HuH-7 (cell line): ENCODE measurements at places on chromosomes 5 and 9.

DNA sequence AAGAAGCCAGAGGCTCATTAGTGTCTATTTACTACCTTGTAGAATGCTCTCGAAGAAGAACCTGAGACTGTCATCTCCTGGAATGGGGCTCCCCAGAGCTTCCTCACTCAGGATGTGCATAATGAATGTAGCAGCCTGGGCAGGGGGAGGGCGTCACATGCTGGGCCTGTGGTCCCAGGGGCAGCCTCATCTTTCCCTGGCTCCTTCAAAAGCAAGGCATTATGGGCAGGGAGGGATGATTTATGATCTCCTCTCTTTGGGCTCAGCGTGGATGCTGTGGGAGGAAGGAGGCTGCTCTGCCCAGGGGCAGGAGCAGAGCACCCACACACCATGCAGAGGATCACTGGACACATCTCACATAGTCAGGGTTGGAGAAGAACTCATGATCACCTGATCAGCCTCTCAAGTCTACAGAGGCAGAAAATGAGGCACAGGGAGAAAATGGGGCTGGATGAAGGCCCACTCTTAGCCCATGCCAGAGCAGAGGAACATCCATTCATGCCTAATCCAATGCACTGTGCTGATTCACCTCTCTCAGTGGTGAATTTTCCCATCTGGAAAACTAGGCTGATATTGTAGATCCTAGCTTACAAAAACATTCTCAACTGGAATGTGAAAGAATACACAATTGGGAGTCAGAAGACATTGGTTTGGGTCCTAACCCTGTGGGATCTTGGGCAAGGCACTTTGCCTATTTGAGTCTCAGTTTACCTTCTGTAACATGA is 173.7 kb downstream of the CARTPT start:
- no peak for DNase-seq

DNA sequence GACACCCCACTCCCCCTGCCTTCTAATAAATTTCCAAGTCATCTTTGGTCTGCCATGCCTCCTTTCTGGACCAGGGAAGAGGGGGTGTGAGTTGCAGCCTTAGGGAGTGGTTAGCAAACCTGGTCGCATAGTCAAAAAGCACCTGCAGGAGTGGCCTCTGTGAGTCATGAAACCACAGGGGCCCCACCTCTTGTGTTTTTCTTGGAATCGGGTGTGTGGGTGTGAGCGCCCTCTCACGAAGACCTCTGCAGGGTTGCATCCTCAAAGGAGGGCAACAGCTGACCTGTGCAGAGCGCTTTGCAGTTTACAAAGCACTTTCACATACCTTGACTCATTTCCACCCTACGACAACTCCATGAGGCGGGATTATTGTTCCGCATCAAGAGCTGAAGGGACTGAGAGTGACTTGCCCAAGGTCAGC is 36.8 kb upstream of the TEX48 start:
- DNase-seq = no peak

- peak; percentile 40 for DNase-seq
These were observed 5.5 kb downstream of the DNAJB5 start for GRCh38 chr9:34994900-34995669.

DNA sequence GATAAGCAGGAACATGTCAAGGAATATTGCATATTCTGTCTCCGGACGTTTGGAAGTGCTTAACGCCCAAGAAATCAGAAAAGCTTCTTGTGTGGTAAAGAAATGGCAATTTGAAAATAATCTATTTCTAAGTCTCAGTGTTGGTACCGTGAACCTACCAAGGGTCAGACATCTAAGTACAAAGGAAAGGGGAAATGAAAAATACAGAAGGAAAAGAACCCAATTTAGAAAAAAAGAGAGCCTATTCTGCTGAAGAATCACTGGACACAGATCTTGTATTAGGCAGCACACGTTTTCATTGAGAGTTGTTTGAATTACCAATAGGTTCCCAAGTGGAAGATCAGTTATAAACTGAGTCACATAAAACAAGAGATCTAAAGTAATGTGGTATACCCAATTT is 46.9 kb upstream of the CEP78 start:
- DNase-seq = no peak

- DNase-seq = no peak
These were observed 7.4 kb upstream of the DBH start for GRCh38 chr9:133628766-133629165.

- no peak for DNase-seq
These were observed 54.5 kb upstream of the SEMA6A start for GRCh38 chr5:116629168-116629567.
